ENCODE measurements at places on chromosomes 12 and 14.

DNA sequence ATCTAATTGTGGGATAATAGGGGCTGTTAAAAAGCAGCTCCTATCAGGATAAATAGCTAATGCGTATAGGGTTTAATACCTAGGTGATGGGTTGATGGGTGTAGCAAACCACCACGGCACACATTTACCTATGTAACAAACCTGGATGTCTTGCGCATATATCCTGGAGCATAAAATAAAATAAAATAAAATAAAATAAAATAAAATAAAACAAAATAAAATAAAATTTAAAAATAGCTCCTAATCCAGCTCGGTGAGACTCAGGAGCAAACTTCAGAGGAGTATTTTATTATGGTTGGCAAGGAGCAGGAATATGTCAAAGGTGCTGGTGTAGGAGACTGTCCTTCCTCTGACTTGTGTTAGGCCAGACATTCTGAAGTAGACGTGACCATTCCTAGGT lies 721.0 kb downstream of the BCL11B start:
- no peak for DNase-seq

- no peak for DNase-seq
Observed at GRCh38 chr14:43938588-43939281, 568.3 kb downstream of the FSCB start.

DNA sequence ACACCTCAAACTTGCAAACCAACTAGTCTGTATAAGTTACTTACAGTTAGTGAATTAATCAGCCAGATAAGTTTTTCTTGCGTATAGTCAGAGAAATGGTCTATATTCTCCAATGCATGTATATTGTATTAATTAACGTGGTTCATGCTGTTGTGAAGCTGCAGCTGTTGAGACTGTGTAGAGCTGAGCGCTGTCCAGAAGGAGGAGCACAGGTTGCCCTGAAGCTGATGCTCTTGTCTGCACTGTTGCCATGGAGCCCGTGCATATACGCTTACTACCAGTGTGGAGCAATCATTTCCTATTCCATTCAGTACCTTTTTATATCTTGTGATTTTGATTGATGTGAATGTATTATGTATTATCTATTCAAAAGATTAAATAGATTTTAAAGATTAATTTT lies 74.3 kb upstream of the ARID2 start:
- DNase-seq = peak; percentile 11

DNA sequence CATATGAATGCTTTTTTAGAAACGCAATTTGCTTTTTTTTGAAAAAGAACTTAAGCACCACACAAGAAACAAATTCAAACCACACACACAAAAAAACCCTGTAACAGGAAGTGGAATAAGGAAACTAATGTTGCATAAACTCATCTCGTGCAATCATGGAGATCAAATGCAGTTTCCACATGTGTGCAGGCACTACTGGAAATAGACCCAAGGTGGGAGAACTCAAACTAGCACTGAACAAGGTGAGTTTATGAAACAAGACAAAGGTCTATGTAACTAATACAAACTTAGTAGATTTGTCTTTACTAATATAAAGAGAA lies 17.5 kb downstream of the NIN start:
- DNase-seq = peak; percentile 70

DNA sequence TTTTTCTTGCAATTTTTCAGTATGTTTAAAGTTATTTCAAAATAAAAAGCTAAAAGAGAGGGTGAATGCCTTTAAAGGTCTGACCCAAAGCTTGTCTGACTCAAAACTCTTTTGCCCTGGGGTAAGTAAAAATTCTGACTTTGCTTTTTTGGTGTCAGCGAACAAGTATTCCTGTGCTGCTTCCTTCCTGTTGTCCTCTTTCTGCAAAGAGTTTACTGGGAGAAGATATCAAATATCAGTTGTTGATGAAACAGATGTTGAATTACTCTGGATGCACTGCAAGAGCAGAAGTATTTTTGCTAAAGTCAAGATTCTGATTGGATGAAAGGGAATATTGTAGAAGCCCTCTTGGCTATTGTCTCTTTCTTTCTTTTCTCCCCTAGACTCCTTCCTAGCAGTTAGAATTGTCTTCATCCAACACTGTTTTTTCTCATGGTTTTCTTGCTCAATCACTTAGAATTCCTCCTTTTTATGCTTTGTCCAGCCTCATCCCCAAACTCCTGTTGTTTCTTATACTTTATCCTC lies 62.0 kb downstream of the DACT1 start:
- no peak for DNase-seq

GRCh38 chr12:57452181-57452936 lies 2.7 kb upstream of the INHBE start:
- DNase-seq = no peak

DNA sequence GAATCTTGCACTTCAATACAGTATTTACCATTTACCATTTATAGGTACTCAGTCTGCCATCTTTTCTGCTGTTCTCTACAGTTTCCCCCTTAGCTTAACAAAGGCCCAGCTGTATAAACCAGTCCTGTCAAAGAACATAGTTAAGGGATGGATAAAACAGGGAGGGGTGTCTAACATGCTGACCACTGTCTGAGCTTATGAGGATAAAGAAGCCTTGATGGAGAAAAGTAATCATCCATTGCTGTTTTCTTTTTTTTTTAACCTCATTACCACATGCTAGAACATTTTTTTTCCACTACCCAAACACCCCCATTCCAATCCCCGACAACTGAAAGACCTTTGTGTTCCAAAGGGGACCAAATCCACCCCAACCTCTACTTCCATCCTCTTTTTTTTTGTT lies 39.9 kb downstream of the SOX5 start:
- no peak for DNase-seq

DNA sequence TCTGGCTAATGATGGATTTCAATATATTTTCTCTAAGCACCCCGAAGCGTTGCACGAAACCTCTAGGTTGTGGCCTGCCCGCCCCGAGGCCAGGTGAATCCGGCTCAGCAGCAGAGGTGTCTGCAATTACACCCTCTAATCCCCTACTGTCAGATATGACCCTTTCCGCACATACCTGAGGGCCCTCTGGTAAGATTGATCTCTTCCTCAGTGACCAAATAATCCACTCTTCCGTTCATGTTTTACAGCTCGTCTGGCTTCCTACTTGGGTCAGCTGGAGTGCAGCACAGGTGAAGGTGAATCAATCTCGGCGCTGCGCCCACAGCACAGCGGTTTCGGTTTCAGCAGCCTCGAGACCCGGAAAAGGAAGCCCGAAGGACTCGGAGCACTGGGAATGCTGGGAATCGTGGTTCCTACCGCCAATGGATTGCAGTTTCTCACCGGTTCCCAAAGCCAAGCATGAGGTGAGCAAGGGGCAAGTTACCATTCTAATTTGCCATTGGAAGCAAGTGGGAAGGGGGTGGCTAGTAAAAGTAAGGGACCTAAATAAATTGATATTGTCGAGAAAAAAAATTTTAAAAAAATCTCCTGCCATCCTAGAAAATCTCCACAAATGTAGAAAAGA lies at the start of gene SYNJ2BP:
SYNJ2BP (minus strand) TSS at position 366 of the 625 bp plus-strand sequence; CDS start at position 239, 127 bp downstream.
- DNase-seq = peak; percentile 66

DNA sequence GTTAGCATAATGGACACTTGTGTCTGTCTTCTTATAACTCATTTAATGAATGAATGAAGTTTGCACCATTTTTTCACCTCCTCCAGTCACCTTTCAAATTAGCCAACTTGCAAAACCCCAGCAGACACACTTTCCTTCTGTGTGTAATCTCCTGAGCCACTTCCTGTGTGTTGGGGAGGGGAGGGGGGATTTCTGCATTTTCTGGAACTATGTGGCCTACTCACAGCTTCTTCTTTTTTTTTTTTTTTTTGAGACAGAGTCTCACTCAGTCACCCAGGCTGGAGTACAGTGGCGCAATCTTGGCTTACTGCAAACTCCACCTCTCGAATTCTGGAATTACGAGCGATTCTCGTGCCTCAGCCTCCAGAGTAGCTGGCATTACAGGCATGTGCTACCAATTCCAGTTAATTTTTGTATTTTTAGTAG lies 4.1 kb upstream of the SERPINA1 start:
- DNase-seq = no peak

DNA sequence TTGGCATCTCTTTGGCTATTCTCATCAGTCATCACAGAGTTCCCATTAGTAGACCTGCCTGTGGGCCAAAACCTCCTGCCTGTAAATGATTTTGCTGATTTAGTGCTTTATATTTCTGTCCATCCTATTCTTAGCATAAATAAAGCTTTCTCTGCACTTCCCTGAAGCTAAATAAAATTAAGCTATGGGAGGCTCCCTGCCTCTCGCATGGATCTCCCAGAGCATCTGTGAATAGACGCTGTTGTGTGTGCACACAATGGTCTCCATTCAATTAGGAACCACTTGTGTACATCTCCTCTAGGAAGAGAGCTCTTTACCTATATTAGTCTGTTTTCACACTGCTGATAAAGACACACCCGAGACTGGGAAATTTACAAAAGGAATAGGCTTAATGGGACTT lies 80.4 kb downstream of the PPFIBP1 start:
- no peak for DNase-seq

GRCh38 chr14:76696361-76696760 lies 64.9 kb upstream of the VASH1 start:
- DNase-seq = no peak
